ENCODE measurements at places on chromosomes 7 and 10. TPM values are rescaled to one million over a fixed set of nuclear protein-coding genes. Genes with fewer than 3 reads are reported as not detected.

GRCh38 chr7:2777898-2778535, 66.1 kb downstream of the GNA12 start:
- no peak for DNase-seq

SPDYE9 gene
- not detected for total RNA-seq

DNA sequence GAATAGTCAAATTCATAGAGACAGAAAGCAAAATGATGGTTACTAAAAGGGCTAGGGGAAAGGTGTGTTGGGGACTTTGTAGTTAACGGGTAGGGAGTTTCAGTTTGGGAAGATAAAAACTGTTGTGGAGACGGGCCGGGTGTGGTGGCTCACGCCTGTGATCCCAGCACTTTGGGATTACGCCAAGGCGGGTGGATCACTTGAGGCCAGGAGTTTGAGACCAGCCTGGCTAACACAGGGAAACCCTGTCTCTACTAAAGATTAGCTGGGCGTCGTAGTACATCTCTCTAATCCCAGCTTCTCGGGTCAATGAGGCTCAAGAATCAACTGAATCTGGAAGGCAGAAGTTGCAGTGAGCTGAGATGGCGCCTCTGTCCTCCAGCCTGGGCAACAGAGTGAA, 30.8 kb downstream of the KPNA7 start:
- no peak for DNase-seq

GRCh38 chr10:1807924-1808323, 70.6 kb upstream of the ADARB2 start:
- no peak for DNase-seq

ERVW-1 gene
- 0.22 TPM for total RNA-seq

- no peak for DNase-seq
Observed at GRCh38 chr10:89364531-89364930, 13.3 kb upstream of the IFIT1B start.

PKD2L1 gene
- total RNA-seq, result not detected

- no peak for DNase-seq
Observed at GRCh38 chr7:158617737-158618128, 30.1 kb upstream of the PTPRN2 start.

DNA sequence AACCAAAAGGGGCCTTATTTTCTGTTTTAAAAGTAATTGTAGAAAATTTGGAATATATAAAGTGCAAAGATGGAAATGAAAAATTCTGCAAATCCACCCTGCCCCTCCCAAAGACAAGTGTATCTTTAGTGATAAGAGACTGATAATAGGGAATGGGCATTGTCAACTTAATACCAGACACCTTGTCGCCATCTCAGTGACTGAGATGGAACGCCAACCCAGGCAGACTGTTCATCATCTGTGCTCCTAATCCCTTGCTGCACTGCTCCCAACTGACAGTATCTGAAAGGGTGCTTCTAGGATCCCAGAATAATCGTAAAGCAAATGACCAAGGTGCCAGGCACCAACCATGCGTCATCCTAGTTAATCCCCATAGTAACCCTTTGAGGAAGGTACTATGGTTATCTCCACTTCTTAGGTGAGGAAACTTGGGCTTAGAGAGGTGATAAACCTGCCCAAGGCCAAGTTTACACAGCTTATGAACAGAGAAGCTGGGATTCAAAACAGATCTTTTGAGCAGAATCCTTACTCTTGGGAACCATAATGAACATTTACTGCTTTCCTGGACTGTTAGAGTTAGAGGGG, 583.7 kb downstream of the GATA3 start:
- DNase-seq, result no peak

DNA sequence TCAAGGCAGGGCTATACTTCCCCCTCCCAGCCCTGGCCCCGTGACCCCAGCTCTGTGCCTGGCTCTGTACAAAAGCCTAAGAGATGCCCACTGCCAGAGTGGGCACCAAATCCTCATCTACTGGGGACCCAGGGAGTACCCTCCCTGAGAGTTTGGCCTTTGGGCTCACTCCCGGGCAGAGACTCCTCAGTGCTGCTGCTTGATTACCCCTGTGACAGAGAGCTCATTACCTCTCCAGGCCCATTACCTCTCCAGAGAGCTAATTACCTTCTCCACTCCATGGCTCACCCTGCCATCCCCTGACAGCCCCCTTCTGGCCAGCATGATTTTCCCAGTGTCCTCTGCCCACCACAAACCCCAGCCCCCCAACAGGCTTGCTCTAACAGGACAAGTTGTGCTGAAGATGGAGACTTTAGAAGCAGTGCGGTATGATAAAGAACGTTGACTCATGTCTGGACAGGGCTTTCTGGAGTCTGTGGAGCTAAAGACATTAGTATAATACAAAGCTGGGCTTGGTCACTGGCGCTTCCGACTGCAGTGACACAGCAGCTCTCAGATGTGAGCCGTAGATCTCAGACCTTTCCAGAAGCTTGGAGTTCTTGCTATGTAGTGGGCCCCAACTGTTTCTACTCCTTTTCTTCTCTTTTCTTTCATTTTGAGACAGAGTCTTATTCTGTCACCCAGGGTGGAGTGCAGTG, 111.3 kb upstream of the KCTD7 start:
- DNase-seq, result no peak

PRF1 gene
- total RNA-seq, result 7.6 TPM

Data from sciatic nerve (tissue), 2 donors.